ENCODE measurements at places on chromosomes 16 and 17.

- no peak for DNase-seq
Measured at GRCh38 chr16:24098896-24099295, 157.2 kb upstream of the CACNG3 start.

DNA sequence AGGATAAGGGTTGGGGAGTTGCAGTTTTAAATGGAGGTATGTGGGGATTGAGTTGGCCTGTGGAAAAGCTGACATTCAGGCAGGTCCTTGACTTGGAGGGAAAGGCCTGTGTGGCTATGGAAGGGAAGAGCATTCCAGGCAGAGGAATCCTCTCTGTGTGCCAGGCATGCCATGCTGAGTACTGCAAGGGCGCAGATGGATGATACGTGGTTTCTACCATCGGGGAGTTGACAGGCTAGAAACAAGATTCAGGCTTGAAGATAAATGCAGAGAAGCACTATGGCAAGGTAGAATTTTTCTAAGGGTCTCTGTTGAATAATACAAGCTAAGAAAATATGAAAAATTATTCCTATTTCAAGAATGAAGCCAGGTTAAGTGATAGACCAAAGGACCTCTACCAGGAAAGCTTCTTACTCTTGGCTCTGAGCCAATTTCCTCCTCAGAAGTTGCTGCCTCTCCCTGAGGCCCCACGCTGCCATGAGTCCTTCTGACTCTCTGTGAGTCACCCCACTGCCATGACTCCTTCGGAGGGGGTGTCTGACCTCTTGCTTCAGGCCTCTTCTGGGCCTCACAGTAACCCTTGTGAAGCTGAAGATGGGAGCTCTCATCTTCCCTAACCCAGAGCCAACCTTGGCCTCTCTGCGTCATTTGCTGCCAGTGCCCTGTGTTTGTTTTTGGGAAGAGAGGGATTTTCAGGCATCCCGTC is 75.8 kb downstream of the WNT3 start:
- DNase-seq = peak; percentile 33

DNA sequence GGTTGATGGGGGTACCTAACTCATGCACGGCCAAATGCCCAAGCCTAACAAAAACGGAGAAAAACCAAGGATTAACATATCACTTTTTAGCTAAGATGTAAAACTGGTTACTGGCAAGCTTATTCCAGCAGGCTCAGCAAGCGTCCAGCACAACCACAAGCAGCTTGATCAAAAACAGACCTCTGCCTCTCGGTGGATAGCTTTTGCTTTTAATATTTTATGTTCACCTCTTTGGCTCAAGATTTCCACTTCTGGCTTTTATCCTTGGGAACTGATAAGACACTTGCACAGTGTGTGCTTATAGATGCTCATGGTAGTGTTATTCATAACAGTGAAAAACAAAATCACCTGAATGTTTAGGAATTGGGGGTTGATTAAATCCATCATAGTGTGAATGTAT is 206.9 kb upstream of the CACNG5 start:
- DNase-seq = no peak

GRCh38 chr17:80423536-80424225 is 8.7 kb downstream of the ENDOV start:
- no peak for DNase-seq

- no peak for DNase-seq
Measured at GRCh38 chr17:76095943-76096342, 7.6 kb downstream of the EXOC7 start.

GRCh38 chr16:29315916-29316517 is 90.5 kb downstream of the NPIPB11 start:
- no peak for DNase-seq

DNA sequence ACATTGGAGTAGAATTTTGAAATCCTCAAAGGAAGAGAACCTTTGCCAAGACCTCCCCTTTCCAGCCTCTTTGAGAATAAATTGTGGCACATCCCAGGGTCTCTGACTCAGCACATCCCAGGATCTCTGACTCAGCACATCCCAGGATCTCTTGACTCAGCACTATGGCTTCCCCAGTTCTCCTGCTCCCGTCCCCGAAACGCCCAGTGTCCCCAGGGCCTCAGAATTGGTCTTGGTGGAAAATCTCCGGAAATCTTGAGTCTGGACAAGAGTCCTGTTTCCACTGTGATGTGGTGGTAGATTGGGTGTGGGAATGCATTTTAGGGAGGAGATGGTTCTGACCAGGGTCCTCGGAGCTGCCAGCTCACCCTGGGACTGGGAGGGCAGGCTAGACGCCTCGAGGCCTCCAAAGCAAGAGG is 19.2 kb downstream of the PLXDC1 start:
- no peak for DNase-seq

GRCh38 chr16:996681-997080 is 15.1 kb downstream of the SOX8 start:
- DNase-seq = no peak

DNA sequence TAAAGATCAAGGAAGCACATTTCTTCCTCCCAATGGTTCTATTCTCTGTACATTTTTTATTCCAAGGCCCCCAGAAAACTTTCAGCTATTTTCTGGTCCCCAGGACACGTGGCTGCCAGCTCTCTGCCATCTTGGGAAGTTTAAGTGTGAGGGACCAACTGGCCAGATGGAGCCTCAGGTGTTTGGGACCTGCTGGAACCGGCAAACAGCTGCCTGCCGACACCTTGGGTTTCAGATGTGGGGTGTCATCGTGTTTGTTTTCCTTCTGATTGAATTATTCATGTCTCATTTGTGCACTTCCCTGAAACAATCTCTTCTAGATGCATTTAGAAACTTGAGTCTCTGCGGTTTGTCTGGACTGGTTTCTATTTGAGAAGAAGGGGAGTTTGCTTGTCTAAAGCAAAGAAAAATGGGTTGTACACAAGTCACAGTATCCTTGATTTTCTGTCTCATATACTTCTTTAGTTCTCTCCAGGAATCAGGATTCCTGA is 386.5 kb downstream of the SLC39A11 start:
- DNase-seq = no peak

DNA sequence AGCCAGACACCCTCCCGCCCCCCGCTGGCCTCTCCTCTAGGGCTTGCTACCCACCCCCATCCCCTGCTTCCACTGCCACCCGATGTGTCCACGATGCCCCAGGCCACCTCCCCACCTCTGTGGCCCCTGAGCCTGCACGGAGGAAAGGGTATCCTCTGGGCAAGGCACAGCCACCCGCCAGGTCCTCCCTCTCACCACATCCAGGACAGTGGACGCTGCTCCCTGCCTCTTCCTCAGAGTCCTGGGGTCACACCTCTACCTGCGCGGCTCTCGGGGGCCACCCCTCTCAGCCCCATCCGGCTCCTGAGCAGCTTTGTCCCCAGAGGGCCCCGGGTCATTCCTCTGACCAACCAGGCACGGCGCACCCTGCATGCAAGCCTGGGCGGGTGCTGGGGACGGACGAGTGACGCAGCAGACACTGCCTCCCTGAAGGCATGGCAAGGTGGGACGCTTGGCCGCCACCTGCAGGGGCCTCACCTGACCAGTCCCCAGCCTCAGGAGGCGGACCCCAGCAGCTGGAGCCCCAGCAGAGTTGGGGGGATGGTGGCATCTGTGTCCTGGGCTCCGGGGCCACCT is 24.8 kb downstream of the FLYWCH1 start:
- no peak for DNase-seq

DNA sequence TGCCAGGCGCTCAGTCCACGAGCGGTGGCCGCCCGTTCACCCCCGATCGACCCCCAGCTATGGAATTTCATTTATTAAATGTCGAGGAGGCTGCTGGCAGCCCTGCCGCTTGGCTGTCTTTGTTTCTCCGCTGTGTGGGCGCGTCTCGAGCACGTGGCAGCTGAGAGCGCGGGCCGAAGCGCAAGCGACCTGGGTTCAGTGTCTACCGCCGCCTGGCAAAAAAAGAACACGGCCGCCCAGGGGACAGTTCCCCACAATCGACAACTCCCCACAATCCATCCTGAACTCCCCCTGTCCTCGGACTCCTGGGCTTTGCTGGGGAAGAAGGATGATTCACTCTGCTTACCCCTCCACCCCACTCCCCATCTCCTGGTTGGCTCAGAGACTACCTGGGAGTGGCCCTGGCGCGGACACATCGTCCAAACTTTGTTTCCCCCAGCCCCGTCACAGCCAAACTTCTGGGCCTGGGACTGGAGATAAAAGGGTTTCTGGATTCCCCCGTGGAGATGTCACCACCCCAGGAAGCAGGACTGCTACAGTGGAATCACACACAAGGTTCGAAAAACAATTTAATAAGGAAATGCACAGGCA is 1.7 kb upstream of the ANKRD13B start:
- peak; percentile 66 for DNase-seq

DNA sequence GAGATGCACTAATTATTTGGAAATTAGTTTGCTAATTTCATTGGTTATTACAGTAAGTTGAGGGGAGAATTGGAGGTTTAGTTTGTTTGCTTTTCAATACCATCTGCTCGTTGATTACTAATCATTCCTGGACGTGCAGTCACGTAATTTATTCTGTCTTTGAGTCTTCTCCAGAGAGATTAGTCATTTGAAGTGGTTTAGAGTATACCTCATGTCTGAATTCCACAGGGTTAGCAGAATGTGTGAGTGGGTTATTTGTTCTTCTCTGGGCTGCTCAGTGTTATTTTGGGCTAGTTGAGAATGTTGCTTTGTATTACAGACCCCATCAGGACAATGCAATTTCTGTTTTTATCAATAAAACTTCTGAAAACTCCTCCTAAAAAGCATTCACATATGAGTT is 265.0 kb downstream of the RBFOX1 start:
- no peak for DNase-seq

- DNase-seq = no peak
Measured at GRCh38 chr16:81185416-81185815, 53.1 kb upstream of the BCO1 start.

DNA sequence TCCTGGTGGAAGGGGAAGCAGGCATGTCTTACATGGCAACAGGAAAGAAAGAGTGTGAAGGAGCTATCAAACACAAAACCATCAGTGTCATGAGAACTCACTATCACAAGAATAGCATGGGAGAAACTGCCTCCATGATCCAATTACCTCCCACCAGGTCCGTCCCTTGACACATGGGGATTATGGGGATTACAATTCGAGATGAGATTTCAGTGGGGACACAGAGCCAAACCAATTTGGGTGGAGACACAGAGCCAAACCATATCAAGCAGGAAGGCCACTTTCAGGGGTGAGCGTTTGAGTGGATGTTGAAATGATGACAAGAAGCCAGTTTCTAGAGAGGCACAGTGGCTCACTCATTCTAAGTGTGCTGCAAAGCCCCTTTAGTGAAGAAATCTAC is 143.8 kb downstream of the CPPED1 start:
- DNase-seq = no peak

GRCh38 chr16:54178478-54178976 is 108.1 kb downstream of the IRX3 start:
- peak; percentile 60 for DNase-seq

All from brain (organoid and tissue), 16 donors.